ENCODE measurements at places on chromosomes 1 and 21.

GRCh38 chr1:65097076-65097475, 50.9 kb upstream of the AK4 start:
- DNase-seq = peak; percentile 36

DNA sequence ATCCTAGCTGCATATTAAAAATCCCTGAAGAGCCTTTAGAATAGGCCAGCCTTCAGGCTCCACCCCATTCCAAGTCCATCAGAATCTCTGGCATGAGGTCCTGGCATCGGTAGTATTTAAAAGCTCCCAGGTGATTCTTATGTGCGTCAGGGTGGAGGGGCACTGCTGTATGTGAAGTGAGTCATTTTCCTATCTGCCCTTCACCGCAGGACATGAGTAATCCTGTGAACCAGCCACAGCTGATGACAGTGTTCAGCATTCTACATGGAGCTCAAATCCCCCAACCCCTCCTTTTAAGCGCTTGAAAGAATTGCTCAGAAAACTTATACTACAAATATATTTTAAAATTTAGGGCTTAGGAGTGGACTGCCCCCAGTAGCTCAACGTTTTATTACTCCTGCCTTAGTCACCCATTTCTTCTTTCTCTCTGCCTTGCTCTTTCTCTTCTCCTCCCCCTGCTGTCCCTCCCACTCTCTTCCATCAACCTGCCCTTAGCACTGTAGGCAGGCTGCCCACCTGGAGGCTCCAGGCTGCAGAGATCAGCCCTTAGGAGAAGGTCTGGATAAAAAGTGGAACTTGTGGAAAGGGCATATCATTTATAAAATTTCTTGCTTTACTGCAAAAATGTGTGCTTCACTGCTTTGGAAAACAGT, 73.8 kb upstream of the ZNF281 start:
- no peak for DNase-seq

- peak; percentile 53 for DNase-seq
Measured at GRCh38 chr1:9539829-9540550, 725 bp downstream of the SLC25A33 start.

- peak; percentile 77 for DNase-seq
Measured at GRCh38 chr1:201559679-201560162, 20.8 kb downstream of the NAV1 start.

DNA sequence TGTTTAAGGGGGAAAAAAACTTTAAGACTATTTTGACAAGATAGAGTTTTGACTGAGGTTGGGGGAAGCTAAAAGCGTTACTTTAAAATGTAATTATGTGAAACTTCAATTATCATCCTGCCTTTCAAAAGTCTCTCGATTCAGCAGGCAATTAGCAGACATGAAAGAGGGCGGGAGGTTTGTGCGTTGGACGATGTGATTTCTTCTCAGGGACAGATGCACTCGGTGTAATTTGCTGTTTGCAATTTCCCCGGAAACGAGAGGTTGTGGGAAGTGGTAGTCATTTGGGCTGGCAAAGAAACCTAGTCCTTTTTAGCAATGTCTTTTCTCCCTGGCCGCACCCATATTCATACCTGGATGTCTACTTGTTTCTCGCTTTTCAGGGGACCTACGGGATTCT, 27.1 kb downstream of the KAZN start:
- no peak for DNase-seq
